NCI-H1436 (cell line): ENCODE measurements at places on chromosomes 5 and 9.

DNA sequence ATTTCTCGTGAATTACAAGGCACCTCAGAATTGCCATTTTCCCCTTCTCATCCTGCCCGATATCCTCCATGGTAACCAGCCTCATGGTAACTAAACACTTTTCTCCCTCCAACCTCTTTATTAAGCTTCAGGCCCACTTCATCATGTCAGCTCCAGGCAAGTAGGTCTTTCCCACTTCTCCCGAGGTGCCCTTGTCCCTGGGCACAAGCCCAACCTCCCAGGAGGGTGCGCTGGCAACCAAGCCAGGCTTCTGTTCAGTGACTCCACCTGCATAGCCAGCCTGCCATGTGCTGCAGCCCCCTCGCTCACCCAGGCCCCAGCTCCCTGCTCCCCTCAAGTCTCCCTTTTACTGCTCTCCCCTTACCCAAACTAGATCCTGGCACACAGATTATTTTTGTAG is 47.4 kb upstream of the AFAP1L1 start:
- no peak for DNase-seq

- DNase-seq: no peak
Observed at GRCh38 chr5:35852084-35852734, 4.5 kb upstream of the IL7R start.

DNA sequence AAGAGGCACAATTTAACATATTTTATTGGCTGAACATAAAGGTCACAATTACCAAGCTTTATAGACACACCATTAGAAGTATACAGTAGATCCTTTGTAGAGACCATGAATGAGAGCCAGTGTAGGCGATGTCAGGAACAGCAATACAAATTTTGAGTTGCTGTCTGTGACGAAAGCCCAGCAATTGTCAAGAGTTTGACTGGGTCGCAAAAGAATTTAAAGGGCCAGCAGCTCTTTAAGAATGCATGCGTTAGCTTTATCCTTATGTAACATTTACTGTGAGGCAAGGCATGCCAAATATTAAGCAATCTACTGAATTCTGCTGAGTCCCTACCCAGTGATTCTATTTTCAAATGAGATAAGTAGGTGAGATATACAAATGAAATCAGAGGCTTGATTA is 236.9 kb downstream of the ARRDC3 start:
- no peak for DNase-seq

DNA sequence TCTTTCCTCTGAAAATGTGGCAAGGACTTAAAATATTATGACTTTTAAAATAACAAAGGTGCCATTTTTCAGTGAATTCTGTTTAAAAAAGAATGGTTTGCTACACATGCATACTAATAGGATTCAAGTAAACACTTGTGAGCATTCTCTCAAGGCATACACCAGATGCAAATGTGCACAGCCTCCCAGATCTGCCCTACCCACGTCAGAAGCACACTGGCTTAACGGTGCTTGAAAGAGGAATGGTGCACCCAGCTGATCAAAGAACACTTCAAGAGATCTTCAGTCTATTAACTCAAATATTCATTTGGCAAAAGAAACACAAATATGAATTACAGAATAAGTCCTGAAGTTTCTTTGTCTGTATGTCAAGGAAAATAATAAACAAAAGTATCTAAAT is 15.8 kb downstream of the GABRB2 start:
- DNase-seq: no peak

- DNase-seq: no peak
Observed at GRCh38 chr9:13481274-13481673, 201.8 kb upstream of the MPDZ start.

DNA sequence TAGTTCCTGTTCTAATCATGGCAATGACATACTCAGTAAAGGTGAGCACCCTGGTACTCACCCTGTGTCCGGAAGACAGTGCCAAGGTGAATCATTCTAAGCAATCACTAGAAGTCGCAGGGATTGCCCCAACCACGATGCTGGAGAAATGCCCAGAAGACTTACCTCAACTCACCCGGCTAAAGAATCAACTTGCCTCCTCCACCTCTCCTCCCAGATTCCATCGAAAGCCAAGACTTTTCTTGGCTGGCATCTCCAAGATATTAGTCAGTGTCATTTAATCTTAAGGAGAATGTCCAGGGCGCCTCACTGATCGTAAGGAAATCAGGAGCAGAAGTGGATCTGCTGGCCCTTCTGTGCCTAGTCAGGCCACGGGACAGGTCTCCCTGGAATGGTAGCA is 204.9 kb downstream of the ERCC6L2 start:
- no peak for DNase-seq

GRCh38 chr9:32423371-32423770 is 38.9 kb downstream of the ACO1 start:
- no peak for DNase-seq

DNA sequence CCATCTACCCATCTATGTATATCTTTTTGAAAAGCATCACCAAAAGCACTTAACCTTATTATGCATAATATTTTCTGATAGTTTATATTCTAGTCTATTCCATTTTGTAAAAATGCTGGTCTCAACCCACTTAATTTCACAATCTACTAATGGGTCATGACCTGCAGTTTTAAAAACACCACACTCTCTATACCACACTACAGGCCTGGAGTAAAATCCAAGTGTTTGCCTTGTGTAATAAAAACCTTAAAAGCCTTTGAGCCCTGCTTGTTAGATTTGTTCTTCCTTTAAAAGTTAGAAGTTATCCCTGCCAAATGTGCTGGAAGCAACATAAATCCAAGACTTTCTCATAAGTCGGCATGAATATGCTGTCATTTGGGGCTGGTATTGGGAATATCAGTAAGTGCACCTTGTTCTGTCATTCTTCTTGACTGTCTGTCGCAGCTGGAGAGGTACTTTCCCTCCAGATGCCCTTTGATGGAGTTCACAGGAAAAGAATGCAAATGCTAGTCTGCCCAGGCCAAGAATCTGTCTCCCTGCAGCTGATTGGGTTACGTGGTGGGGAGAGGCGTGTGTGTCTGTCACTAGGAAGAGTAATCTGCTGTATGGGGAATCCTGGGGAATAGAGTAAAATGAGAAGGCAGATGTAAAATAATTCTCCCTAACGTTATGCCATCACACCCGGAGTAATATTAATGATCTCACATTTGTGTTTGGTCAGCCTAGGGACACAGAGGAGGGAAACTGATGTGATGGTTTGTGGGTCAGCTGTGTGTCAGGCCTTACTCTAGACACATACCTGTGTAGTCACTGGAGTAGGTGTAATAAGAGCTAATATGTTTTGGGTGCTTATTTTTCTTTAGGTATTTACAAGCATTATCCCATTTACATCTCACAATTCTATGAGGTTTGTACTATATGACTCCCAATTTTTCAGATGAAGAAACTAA is 79.4 kb downstream of the ZNF366 start:
- DNase-seq: no peak

DNA sequence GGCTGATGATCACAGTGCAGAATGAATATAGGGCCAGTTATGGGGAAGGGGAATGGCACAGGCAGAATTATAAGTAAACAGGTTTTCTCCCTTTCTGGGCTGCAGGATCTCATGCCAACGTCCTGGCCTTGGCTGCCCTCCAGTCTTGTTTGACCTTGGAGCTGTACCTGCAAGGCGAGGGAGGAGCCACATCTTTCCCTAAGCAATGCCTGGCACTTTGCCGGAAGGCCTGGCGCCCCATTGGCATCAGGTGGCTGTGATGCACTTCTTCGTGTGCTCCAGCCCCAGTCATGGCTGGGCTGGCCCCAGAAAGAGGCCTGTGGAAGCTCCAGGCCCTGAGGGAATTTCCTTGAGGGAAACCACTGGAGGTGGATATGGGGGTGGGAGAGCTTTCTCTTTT is 16.7 kb upstream of the IQGAP2 start:
- DNase-seq: no peak

DNA sequence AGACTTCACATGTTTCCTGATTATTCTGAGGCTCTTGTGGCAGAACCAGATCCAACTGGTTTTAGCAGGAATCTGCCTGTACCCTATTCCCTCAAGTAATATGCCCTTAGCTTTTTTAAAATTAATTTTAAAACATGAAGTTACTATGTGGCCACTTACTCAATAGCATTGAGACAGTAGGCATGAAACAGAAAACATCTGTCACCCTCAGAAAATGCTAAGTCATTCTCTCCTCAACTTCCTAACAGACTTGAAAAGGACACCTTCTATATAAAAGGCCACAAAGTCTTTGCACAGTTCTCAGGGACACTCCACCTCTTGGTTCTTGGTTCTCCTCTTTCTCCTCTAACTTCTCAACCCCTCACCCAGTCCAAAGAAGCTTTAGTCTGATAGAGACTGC is 277.8 kb downstream of the RAB3C start:
- no peak for DNase-seq

GRCh38 chr5:31913808-31914207 is 260.3 kb downstream of the GOLPH3 start:
- no peak for DNase-seq

DNA sequence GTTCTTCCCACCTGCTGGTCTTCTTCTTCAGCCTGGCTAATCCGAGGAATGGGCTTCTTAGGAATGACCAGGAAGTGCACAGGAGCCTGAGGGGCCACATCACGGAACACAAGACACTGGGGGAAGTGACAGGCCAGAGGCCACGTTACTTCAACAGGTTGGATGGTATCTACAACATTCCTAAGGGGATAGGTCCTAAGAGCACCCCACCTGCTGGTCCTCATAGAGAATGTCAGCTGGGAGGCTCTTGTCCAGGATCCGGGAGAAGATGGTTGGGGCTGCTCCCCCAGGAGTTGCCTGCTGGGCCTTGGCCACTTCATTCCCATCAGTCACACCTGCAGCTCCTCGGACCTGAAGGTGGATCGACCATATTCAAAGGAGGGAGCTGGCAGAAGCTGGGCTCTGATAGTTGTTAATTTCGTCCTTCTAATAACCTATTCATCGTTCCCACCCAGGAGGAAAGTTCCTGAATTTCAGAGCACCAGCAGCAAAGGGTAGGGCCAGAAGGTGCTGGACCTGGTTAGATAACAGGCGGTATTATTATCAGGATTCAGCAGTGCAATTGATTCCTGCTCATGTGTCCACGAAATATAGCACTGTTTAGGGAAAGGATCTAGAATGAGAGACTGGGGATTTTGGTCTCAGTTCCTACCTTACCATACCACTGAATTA is 1.3 kb downstream of the HINT2 start:
- DNase-seq: no peak

- DNase-seq: no peak
Observed at GRCh38 chr5:148748702-148749392, 77.6 kb upstream of the ADRB2 start.
